ENCODE measurements at places on chromosomes 16 and 17. TPM values are rescaled to one million over a fixed set of nuclear protein-coding genes. Genes with fewer than 3 reads are reported as not detected.

DNA sequence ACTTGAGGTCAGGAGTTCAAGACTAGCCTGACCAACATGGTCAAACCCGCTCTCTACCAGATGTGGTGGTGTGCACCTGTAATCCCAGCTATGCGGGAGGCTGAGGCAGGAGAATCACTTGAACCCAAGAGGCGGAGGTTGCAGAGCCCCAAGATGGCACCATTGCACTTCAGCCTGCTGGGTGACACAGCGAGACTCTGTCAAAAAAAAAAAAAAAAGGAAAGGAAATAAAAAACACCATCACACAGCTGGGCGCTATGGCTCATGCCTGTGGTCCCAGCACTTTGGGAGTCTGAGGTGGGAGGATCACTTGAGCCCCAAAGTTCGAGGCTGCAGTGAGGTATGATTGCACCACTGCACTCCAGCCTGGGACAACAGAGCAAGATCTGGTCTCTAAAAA lies 13.3 kb upstream of the SBK1 start:
- DNase-seq, result no peak

Gene PRSS33
- total RNA-seq, result not detected

DNA sequence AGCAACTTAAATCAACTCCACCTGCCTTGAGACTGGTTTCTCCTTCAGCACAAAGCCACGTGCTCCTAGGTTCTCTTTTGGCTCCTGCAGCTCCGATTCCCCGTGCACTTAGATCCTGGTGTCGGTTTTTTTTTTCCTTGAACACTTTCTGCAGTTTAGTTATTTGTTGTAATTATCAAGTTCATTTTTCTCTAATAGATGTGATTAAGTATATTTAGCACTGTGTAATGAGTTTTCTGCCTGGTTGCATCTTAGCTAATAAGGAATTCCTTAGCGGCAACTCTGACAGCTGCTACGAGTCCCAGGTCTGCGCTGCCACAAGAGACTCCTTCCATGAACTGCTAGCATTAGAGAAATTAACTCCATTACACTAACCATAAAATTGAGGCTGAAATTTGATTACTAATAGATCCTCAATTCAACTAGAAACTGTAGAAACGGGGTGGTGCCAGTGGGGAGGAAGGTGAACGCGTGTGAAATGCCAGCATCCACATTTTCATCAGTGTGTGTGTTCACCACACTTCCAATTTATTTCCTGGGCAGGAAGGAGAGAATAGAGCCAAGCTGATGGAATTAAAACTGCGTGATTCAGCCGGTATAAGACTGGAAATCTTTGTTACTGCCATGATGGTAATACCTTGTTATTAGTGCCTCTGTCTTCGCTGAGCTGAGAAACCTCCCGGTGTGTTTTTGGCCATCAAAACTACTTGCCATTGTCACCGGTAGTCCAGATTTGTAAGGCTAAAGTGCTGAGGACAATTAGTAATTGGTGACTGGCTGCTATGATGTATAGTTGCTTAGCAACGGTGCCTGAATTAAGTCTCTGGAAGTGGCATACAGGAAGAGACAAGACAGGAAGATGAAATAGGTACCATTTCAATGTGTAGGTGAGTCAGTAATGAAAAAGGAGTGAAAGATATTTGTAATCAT lies 232.4 kb downstream of the IRX3 start:
- no peak for DNase-seq

DNA sequence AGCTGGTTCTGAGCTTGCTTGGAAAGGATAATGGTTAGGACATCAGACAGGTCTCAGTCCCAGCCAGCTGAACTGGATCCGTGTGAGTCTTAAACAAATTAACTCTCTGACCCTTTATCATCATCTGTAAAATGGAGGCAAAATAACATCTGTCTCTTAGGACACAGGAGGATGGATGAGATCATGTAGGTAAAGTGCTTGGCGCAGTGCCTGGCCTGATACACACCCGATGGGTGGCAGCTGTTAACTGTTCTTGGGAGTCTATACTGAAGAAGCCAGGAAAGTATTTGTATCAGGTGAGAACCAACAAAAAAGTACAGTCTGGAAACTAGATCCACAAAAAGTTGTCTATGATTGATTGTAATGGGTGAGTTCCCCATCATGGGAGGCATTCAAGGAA lies 188.6 kb downstream of the C16orf78 start:
- no peak for DNase-seq

- no peak for DNase-seq
These were observed 5.5 kb upstream of the HOXB8 start for GRCh38 chr17:48620461-48621139.

DNA sequence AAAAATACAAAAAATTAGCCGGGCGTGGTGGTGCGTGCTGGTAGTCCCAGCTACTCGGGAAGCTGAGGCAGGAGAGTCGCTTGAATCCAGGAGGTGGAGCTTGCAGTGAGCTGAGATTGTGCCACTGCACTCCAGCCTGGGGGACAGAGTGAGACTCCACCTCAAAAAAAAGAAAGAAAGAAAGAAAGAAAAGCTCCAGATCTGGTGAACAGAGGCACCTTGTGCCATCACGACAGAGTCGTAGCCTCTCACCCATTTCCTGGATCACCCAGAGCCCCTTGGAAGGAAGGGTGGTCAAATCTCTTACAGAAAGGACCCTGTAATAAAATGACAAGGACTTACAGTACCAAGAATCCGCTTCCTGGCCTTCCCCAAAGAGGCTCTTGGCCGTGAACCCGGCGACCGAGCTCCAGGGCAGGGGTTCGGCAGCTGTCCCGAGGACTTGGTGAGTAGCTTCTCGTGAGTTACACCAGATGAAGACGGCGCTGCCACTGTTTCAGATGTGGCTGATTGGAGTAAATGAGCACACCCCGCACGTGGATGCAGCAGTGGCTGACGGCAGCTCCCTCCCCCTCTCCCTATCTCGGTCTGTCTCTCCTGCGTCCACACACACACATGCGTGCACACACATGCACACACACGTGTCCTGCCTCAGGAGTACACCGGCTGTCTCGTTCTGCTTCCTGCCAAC lies 13.5 kb downstream of the LGALS3BP start:
- DNase-seq, result no peak

Gene SLC6A2
- total RNA-seq, result not detected
